ENCODE measurements at places on chromosomes 7 and 10.

GRCh38 chr10:34811968-34812514, 3.1 kb downstream of the PARD3 start:
- no peak for DNase-seq

- no peak for DNase-seq
These were observed 53.7 kb upstream of the KLF6 start for GRCh38 chr10:3838460-3839437.

DNA sequence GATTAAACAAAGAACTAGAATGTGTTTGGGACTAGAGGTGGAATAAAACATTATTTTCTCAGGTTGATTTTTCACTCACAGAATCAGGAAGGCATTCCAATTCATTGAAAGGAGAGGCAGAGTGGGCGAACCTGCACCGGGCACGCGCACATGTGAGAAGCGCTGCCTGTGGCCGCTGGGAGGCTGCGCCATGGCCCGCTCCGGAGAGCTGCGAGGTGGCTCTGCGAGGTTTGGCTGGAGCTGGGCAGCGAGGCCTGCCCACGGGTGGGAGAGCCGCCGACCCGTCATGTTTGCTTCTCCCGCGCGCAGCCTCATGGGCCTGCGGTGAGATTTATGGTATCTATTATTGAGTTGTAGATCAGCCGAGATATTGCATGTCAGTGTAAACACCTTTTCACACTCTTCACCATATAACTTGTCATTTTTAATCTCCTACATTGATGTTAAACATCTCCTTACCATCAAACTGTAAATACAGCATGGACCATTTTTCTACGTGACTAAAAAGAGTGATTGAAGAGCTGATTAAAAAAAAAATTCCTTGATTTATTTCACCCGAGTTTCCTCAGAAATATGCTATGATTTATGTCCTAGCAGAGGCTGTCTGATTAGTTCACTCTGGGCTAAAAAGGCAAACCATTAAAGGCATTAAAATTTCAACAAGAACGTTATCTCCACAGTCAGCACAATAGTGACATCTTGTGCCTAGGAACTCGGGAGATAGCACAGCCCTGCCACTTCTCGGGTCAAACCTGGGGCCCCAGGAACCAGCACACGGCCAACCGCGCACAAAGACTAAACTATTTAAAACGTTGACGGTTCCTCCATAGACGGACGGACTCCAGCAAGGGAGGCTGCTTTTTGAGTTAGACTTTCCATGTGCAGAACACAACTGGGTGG, 96.6 kb upstream of the RNF32 start:
- no peak for DNase-seq

- no peak for DNase-seq
These were observed 54.5 kb downstream of the GRB10 start for GRCh38 chr7:50728184-50728583.

GRCh38 chr7:130141884-130142653, 63.1 kb downstream of the TMEM209 start:
- DNase-seq: no peak

DNA sequence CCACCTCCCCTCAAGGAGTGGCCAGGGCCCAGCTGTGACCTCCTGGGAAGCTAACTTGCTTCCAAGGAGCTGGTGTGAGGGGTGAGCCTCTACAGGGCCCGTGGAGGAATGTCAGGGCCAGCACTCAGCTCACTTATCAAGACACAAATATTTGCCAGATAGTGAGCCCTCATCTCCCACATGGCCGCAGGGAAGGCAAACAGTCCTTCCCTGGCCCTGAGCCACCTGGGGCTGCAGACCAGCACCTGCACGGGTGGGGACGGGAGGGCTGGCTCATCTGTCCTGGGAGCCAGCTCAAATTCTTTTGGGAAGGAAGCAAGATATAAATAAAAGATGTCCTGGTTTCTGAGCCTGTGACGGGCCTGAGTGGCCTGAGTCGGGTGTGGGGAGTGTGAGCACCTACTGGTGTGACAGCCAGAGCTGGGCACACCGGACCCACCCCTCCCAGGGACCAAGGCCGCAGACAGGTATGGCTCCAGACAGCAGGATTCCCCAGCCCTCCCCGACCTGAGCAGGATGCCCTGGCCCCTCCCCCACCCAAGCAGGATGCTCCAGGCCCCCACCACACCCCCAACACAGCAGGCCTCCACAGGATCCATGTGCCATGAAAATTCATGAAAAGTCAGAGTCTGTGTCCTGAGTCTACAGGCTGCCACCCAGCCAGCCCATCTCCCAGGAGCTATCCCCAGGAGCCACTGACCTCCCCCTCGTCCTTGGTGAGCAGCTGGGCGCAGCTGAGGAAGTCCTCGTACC, 148.0 kb downstream of the MAPK8 start:
- no peak for DNase-seq

- no peak for DNase-seq
These were observed 7.6 kb downstream of the FAM53B start for GRCh38 chr10:124736491-124737136.

DNA sequence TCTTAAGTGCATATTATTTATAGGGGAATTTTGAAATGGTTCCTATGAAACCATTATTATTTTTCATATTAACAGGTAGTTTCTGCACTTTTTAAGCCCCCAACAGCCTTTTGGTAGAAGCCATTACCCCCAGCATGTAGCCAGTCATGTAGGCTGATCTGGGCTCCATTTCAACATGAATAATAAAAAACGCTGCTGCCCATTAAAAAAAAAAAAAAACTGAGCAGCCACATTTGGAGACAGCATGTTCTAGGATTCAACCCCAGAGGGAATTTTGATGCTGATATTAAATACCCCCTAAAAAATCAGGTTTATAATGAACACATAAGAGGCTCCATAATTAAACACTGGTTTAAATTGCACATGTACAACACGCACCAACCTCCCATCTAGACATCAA, 181.3 kb downstream of the RTKN2 start:
- DNase-seq: no peak

GRCh38 chr10:77333610-77334340, 303.8 kb downstream of the KCNMA1 start:
- no peak for DNase-seq

Data from stimulated activated CD8-positive, alpha-beta memory T cell treated with anti-CD3 and anti-CD28 coated beads, Interleukin-2, amount 100 ng/mL, for 1 hour (primary cell).